ENCODE measurements at places on chromosomes 6 and 20.

GRCh38 chr6:167960579-167960978, 36.9 kb upstream of the KIF25 start:
- no peak for DNase-seq

DNA sequence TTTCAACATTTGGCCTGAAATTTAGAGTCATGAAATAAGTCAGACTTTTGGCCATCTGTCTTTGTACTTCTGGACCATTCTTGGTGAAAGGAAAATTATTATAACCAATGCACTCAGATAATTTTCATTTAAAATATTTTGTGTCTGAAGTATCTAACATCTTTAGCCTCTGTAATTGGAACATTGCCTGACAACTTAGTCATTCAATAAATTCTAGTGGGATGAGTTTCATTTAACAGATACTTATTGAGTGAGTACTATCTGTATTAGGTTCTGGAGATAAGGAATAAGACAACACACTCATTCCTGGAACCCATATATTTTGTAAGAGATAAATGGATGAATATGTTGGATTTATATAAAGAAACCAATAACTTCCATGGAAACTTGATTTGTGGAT, 536.0 kb downstream of the BCKDHB start:
- DNase-seq = no peak

DNA sequence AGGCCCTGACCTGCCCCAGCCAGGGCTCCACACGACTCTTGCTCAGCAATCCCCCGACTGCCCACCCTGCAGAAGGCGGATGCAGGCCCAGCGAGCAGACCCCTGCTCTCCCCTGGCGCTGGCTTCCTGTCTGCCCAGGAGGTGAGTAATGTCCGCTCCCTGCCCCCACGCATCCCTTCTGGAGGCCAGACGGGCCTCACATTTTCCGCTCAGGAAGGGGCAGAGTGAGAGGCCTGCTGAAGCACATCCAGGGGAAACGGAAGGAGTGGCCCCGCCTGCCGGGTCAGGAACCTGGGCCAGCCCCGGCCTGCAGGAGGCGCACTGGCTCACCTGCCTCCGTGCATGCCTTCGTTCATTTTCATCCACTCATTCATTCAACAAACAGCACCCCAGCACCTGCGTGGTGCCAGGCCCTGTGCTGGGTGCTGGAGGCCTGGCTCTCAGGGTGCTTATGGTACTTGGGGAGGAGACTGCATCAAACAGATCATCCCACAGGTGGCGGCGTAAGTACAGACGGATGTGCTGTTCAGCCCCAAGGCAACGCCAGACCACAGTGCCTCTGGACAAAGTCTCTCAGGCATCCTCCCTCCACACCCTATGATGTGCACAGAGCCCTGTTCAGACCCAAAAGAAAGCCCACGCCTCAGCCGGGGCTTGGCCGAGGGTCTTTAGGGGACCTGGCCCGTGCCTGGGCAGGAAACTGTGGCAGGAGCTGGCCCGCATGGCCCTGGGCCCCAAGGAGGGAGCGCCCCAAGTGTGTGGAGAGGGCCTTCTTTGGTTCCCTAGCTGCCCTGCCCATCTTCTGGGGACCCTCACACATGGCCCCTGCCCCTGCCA, 112.1 kb downstream of the ASXL1 start:
- DNase-seq = no peak

- no peak for DNase-seq
Measured at GRCh38 chr6:17986656-17987446, 584 bp downstream of the KIF13A start.

DNA sequence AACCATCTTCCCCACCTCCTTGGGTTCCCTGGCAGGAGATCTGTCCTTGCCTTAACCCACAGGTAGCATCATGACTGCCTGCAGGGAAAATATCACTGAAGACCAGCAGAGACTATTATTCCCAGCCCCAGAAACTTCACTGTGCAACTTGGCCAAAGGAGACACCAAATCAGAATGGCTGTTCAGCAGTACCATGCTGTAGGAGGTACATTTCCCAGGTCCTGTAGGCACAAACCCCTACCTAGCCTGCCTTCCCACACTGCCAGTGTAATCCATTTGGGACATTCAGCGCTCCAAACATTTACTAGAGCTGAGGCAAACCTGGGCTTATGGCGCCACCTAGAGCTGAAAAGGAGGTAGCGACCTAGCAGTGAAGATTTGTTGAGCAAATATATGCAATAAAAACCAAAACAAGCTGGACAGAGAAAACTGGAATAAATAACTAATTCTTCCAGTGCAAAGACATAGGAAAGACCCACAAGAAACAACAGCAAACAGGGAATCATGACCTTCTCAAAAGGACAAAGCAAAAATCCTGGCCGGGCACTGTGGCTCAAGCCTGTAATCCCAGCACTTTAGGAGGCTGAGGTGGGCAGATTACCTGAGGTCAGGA, 60.3 kb downstream of the VTA1 start:
- DNase-seq = peak; percentile 45

GRCh38 chr6:68059261-68059660, 575.8 kb upstream of the ADGRB3 start:
- no peak for DNase-seq

GRCh38 chr6:95293257-95293656, 284.1 kb upstream of the MANEA start:
- DNase-seq = no peak

DNA sequence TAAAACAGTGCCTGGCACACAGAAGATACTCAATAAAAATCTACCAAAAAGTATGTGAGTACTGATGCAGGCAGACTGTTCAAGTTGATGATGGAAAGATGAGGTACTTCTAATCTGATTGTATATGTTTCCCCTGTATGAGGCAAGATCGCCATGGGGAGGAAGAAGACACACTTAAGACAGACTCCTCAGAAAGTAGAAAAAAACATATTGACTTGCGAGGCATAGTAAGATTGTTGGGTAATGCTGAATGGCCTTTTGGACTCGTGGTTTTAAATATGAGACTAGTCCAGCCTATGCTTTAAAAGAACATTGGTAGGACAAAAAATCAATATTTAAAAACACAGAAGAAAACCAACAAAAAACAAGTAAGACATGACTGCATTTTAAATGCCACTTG, 72.6 kb downstream of the SHPRH start:
- no peak for DNase-seq

GRCh38 chr6:12384357-12384912, 94.3 kb downstream of the EDN1 start:
- no peak for DNase-seq

DNA sequence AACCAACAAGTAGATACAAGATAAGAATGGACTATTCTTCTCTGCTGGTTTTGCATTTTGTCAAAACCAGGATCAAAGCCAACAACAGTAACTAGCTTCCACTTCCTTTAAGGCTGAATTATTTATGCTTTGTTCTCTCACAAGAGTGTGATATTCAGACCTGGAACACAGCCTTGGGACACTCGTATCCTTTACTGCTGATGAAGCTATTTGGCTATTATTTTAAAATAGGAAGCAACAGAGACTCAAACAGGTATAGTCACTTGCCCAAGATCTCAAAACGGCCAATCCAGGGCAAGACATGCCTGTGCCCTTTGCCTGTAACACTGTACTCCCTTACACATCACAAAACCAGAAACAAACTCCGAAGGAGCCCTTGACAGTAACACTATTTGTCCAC, 19.9 kb downstream of the SPTLC3 start:
- no peak for DNase-seq

GRCh38 chr20:24153101-24154040, 164.8 kb upstream of the GGTLC1 start:
- no peak for DNase-seq

DNA sequence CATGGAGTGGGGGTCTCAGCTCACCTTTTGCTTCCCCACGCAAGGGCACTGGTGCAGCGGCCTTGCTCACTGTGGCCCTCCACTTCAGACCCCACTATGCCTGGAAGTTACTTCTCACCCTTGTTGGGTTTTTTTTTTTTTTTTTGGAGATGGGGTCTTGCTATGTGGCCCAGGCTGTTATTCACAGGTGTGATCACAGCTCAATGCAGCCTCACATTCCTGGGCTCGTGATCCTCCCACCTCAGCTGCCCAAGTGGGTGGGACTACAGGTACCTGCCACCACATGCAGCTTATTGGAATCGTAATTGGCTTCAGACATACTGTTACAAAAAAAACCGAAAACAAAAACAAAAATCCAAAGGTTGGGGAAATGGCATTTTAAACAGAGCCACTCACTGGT, 32.4 kb downstream of the NINL start:
- DNase-seq = no peak

DNA sequence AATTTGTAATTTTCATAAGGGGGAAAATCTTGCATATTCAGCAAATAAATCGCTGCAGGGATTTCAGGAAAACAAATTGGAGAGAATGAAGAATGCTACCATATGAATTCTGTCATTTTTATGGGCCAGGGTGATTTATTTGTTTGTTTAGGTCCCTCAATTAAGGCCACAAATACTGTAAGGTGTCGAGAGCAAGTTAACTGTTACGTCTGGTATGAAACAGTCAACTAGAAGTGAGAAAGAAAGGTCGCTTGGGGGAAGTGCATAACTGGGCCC, 166.9 kb upstream of the TSHZ2 start:
- DNase-seq = no peak

DNA sequence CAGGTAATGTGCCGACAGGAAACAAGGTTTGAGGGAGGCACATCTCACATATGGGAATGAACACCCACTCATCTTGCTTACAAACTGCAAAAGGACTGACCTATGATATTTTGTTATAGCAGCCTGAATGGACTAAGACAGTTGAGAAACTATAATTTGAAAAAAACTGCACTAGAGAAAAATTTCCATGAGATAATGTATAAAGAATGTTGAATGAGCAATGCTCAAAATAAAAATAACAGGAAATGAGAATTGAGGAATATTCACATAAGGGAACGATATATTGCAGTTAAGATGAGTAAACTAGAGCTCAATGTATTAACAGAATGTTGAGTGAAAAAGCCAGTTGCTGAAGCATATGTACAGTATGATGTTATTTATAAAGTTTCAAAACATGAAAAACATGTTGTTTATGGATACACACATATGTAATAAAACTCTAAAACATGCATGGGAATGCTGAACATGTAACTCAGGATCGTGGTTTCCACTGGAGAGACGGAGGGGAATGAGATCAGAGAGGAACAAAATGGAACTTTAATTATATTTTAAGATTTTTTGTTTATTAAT, 6.3 kb upstream of the TBC1D22B start:
- no peak for DNase-seq

DNA sequence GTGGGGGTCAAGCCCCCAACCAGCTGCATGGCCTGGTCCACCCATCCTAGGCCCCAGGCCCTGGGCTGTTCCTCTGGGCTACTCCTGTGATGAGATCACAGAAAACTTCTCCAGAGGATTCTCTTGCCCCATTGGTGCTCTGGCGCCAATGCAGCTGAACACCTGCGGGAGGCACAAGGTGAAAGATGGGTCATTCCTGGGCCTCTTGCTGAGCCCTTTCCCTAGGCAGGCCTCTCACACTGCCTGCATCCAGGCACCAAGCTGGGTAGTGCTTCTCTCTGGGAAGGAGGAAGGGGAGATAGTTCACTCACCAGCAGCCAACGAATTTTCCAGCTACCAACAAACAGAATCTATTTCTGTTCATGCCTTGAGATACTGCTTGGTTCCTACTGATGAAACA, 142.1 kb downstream of the PXDC1 start:
- no peak for DNase-seq

DNA sequence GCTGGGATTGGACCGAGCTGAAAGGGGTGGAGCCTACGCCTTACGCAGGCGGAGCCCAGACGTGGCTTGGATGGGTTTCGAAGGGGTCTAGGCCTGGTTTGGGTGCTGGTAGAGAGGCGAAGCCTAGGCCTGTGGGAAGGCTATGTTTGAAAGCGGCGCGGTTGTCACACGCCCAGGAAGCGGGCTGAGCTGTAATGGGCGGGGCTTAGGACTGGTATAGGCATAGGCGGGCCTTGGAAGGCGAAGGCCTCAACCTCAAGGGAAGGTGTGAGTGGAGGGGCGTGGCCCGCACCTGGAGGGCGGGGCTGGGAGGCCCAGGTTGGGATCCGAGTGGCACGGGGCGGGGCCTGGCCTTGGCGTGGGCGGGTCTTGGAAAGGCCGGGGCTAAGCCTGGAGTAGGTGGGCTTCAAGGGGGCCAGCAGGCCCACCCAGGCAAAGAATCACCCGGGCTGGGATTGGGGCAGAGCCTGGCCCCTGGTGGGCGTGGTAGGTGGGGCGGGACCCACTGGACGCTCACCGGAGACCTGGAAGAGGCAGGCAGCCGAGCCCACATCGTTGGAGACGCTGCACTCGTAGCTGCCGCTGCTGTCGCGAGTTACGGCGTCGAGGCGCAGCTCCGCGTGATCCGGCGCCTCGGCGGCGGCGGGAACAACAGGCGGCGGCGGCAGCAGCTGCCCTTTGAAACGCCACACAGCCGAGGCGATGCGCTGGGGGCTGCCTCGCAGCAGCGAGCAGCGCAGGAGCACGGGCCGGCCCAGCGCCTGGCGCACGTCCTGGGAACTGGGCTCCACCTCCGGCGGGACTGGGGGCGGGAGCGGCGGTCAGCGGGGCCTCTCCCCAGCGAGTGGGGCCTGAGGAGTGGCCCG, 49.0 kb downstream of the MDGA1 start:
- peak; percentile 93 for DNase-seq

DNA sequence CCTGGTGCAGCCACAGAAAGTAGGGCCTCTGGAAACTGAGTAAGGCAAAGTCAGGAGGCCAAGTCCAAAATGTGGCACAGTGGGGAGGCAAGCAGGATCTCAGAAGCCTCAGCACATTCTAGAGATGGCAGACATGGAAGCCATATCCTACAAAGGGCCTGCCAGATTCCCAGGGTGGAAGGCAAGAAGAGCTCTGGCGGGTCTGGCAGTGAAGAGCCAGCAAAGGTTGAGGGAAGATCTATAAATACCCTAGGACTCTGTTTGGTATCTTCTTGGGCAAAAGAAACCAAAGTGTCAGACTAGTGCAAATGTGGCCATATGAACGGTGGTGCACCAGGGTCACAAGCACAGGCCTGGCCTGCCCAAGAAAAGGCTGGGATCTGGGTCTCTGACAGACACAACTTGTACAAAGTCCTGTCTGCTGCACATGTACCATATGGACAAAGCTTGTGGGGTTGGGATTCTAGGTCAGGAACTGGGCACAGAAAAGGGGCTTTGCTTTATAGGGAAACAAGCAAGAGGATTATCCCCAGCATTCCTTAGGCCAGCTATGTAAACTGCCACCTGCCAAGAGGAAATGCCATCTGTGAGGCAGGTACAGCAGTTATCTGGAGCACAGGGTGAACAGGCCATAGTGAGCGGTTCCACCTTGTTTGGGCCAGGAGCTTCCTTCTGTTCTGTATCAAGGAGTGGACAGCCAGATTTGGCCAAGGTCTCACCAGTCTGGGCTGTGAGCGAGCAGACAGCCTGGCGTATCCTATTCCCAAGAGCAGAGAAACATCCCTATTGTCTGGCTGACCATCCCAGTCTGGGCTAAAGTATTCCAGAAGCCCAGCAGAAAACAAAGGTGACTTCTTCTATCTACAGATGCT, 36.3 kb upstream of the SLC4A11 start:
- no peak for DNase-seq

DNA sequence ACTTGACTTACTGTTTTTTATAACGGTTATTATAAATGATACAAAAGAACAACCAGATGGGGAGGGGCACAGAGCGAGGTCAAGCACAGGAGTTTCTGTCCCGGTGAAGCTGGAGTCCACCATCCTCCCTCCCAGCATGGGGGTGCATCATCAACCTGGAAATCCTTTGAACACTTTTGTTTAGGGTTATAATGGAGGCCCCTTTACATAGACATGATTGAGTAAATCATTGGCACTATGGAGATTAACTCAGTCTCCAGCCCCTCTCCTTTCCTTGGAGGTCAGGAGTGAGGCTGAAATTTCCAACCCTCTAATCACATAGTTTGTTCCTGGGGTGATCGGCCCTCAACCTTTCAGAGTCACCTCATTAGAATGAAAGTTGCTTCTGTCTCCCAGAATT, 71.8 kb upstream of the ANKEF1 start:
- no peak for DNase-seq
